ENCODE measurements at places on chromosomes 12 and 14.

GRCh38 chr14:22627506-22628263 is 16.5 kb downstream of the OR6J1 start:
- no peak for DNase-seq

GRCh38 chr14:49754570-49755097 is 13.3 kb upstream of the KLHDC2 start:
- no peak for DNase-seq

DNA sequence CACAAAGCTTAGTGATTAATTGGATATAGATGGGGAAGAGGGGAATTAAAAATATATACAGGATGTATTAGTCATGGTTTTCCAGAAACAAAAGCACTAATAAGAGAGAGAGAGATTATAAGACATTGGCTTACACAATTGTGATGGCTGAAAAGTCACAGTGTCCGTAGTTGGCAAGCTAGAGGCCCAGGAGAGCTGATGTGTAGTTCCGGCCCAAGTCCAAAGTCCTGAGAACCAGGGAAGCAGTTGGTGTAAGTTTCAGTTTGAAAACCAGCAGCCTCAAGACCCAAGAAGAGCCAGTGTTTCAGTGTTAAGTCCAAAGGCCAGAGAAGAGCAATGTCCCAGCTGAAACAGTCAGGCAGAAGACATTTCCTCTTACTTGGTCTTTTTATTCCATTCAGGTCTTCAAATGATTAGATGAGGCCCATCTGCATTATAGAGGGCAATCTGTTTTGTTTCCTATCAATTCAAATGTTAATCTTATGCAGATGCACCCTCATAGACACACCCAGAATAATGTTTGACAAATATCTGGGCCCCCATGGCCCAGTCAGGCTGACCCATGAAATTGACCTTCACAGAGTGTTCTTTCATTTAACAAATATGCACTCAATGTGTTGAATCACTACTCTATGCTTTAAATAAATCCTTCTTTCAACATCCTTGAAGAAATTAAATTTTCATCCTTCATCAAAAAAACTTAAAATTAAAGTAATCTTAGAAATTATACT is 67.2 kb upstream of the DIO2 start:
- no peak for DNase-seq

GRCh38 chr14:102491786-102492530 is 17.6 kb downstream of the ANKRD9 start:
- no peak for DNase-seq

DNA sequence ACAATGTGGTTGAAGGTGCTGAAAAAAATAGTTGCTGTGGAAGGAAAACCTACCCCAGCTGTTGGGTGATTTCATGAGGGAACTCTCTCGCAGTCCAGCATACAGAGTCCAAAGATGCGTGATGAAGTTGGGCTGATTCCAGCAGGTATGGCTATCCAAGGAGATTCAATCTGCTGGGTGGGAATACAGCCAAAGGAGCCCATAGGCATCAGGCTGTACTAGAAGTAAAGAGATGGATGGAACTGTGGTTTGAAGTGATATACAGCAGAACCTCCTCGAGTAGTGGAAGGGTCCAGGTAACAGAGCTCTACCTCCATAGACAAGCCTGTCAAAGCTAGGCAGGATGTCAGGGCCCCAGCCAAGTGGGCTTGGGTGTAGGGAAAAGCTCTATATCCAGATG is 11.5 kb upstream of the TMTC2 start:
- DNase-seq, result no peak

DNA sequence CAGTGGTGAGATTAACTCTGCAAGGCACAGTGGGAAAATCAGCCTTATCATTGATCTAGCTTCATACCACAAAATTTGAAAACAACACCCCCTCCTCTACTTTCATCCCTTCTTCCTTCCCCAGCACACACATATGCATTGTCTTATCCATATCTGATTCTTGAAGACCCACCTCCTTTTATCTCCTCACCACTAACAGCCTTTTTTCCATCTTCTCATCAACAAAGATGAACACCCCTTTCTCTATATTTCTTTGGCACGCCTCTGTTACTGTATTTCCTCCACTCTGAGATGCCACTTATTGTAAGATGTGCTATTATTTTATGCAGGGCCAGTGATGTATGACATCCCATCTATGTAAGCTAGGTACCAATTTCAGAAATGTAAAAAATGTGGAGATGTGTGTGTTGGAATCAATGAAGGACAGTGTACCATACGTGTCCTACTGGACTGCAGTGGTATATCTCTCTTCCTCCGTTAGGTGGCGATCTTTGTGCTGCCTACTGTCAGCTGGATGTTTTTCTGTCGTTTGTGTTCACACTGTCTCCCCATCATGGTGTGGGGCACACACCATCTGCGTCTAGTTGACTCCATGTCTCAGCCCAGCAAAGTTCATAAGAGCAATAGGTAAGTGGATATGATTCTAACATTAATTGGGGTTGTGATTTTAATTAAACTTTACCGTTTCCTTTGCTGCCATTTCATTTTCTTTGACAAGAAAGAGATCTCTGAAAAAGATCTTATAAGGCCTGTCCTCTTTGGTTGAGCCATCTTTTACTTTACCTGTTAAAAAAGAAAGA is 24.0 kb downstream of the CCDC38 start:
- no peak for DNase-seq

- DNase-seq, result no peak
These were observed 401.7 kb downstream of the TRHDE start for GRCh38 chr12:72673853-72674252.

- DNase-seq, result no peak
These were observed 24.5 kb upstream of the TMCC3 start for GRCh38 chr12:94674835-94675234.

DNA sequence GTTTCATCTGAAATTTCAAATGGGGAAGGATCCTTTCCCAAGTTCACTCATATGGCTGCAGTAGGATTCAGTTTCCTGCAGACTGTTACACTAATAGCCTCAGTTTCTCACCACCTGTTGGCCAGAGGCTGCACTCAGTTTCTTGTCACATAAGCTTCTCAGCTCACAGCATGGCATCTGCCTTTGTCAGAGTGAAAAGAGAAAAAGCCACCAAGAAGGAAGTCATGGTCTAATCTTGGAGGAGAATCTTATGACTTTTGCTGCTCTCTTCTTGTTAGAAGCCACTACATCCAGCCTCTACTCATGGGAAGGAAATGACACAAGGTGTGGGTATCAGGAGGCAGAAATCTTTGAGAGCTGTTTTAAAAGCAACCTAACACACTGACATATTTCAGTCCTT is 39.4 kb upstream of the BTG1 start:
- no peak for DNase-seq

GRCh38 chr14:69997849-69998248 is 118.6 kb downstream of the SMOC1 start:
- DNase-seq, result peak; percentile 73

DNA sequence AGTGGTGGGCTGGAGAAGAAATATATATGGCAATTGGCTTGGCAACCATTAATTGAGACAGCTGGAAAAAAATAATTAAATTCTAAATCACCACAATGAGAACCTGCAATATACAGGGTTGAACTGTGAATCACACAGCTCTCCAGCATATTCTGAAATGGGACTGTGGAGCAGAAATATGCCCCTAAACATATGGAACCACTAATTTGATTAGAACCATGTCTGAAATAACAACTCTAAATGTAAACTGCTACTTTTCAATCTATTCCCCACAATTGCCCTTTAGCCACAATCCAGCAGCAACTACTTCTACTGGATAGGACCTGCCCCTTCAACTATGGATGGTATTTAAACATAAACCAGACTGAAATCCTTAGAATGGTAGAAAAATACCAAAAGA is 330.4 kb downstream of the TRHDE start:
- DNase-seq, result no peak

DNA sequence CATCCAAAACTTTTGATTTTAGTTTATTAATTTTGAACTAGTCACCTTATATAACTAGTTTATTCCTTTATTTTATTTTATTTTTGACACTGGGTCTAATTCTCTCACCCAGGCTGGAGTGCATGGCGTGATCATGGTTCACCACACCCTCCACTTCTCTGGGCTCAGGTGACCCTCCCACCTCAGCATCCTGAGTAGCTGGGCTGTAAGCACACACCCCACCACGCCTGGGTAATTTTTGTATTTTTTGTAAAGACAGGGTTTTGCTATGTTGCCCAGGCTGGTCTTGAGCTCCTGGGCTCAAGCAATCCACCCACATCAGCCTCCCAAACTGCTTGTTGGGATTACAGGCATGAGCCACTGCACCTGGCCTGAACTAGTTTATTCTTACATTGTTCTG is 17.3 kb downstream of the PCNX1 start:
- DNase-seq, result no peak

DNA sequence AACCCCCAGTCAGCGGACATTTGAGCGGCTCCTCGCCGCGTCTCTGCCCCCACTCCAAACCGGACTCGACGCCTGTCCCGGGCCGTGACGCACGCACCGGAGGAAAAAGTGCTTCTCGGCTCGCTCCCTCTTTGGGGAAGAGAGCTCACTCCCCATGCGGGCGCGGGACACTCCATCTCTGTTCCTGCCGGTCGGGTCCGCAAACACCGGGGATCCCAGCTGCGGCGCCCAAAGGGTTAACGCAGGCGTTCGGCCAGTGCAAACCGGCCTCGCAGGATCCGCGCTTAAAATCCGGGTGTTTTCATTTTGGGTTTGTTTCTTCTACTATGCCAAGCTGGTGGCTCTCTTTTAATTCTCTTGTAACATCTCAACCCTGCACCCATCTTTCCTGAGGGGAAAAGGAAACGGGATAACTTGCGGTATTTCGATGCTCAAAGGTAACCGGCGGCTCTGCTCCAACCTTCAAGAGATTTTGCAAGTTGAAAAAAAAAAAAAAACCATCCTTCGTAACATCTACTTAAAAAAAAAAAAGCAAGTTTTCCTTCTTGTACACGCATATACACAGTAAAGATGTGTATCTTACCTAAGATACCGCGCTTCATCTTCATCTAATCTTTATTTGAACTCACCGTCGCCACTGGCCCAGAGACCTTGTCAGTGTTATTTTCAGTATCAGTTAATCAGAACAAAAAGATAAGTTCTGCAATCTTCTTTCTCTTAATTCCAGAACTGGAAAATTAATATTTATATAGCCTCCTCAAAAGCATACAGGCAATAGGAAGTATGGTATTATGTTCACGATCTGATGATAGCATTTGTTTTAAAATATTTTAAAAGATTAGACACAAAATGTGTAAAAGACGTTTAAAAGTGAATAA is 1.6 kb upstream of the ATP2B1 start:
- no peak for DNase-seq

DNA sequence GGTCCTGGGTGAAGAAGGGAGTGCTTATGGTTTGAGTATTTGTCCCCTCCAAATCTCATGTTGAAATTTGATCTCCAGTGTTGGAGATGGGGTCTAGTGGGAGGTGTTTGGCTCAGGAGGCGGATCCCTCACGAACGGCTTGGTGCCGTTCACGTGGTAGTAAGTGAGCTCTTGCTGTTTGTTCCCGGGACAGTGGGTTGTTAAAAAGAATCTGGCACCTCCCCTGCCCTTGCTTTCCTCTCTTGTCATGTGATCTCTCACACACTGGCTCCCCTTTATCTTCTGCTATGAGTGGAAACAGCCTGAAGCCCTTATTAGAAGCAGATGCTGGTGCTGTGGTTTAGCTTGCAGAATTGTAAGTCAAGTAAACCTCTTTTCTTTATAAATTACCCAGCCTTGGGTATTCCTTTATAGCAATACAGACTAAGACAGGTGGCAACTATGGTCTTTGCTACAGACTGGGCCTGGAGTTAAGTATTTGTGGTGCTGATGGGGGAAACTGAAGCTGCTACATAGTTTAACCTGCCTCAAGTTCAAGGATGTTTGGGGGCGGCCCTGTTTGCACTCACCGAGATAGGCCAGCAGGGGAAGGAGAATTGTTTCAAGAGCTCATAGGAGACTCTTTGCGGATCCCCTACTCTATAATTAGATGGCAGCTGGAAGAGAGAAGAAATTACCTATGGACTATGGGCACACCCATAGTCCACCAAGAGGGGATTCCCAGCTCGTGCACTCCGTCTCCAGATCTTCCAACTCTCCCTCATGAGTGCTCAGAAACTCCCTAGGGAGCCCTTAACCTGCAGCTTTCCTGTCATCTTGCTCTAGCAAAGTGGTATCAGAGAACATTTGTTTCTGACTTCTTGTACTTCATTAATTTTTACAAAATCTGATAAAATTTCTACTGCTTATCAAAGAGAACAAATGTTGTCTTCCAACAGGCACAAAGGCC is 164.6 kb downstream of the SLC15A5 start:
- DNase-seq, result no peak

DNA sequence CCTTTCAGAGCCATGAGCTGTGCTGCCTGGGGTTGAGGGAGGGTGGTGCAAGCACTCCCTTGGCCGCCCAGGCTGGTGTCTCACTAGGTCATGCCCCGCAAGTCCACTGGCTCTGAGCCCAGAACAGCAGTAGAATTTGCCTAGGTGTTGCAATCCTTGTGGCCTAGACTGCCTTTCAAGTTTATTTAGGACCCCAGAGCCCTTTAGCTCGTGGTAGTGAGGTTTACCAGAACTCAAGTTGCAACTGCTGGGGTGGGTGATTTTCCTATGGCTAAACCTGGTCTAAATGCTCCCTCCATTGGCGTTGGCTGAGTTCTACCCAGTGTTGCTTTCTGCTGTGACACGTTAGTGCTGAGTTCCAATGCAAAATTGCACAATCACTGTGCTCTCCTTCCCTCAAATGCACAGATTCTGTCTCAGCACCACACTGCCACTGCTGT is 287.2 kb downstream of the BCAT1 start:
- DNase-seq, result peak; percentile 63
